ENCODE measurements at places on chromosomes 3 and 15.
A peak's percentile ranks its signal among the peaks of the same experiment; 100 is the strongest.

DNA sequence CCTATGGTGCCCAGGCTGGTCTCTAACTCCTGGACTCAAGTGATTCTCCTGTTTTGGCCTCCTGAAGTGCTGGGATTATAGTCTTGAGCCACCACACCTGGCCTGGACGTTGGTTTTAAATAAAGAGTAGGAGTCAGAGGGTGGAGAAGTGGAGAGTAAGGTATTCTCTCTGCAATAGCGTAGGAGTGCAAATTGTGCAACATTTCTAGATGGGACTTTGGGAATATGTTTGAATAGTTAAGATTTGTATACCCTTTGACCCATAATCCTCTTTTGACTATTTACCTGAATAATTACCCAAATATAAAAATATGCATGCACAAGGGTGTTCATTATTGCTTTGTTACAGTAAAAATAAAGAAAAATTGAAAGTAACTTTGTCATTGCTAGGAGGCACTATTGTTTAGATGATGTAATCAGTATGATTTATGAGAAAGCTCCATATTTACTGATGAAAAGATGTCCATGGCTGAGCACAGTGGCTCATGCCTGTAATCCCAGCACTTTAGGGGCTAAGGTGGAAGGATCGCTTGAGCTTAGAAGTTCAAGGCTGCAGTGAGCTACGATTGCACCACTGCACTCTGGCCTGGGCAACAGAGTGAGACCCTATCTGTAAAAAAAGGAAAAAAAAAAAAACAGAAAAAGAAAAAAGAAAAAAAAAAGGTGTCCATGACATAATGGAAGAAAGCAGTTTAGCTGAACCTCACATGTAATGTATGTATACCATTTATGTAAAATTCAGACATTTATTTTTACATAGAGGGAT lies 15.1 kb upstream of the XYLB start:
- no peak for DNase-seq

- no peak for DNase-seq
These were observed 46.4 kb downstream of the DLEC1 start for GRCh38 chr3:38085311-38085942.

- no peak for DNase-seq
These were observed 406.9 kb downstream of the TIGIT start for GRCh38 chr3:114700637-114701234.

- no peak for DNase-seq
These were observed 38.7 kb upstream of the CCDC50 start for GRCh38 chr3:191290311-191291025.

DNA sequence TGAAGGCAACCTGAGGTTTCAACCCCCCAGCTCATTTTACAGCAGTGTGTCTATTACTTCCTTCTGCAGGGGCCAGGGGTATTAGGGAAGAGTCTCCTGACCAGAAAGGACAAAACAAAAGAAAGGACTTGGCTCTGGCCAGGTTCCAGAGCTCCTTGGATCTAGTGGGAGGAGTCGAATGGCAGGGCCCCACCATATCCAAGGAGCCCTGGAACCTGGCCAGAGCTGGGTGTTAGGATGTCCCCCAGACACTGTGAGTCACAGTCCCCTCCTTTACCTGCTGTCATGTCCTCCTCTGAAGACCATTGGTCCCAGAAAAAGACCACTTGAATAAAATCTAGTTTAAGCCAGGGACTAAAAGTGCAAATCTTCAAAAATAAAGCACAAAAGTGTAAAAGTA lies 113.2 kb downstream of the EEFSEC start:
- no peak for DNase-seq

DNA sequence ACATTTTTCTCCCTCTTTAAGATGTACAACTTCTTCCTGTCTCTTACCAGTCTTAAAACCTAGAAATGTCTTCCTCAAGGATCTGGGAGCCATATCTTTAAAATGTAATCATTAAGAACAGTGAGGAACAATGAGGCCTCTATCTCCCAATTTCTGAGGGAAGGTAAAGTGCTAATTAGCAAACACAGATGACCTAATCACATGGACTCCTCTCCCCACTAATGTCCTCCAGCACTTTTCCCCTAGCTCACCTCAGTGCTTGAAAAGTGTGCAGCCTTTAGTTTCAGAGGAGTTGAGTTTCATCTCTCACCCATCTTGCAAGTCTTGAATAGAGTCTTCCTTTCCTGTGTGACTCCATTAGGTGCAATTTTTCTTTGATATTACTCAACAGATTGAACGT lies 771.0 kb downstream of the PDCD6IP start:
- no peak for DNase-seq

- no peak for DNase-seq
These were observed 125.2 kb upstream of the DPH6 start for GRCh38 chr15:35671197-35671596.

- peak; percentile 79 for DNase-seq
These were observed 4.8 kb downstream of the HES1 start for GRCh38 chr3:194140520-194141414.

GRCh38 chr3:30663533-30664241 lies 57.3 kb downstream of the TGFBR2 start:
- no peak for DNase-seq

- no peak for DNase-seq
These were observed 307.2 kb downstream of the FEZF2 start for GRCh38 chr3:62065985-62066693.

- no peak for DNase-seq
These were observed 619 bp upstream of the CMTM8 start for GRCh38 chr3:32237670-32238452.

DNA sequence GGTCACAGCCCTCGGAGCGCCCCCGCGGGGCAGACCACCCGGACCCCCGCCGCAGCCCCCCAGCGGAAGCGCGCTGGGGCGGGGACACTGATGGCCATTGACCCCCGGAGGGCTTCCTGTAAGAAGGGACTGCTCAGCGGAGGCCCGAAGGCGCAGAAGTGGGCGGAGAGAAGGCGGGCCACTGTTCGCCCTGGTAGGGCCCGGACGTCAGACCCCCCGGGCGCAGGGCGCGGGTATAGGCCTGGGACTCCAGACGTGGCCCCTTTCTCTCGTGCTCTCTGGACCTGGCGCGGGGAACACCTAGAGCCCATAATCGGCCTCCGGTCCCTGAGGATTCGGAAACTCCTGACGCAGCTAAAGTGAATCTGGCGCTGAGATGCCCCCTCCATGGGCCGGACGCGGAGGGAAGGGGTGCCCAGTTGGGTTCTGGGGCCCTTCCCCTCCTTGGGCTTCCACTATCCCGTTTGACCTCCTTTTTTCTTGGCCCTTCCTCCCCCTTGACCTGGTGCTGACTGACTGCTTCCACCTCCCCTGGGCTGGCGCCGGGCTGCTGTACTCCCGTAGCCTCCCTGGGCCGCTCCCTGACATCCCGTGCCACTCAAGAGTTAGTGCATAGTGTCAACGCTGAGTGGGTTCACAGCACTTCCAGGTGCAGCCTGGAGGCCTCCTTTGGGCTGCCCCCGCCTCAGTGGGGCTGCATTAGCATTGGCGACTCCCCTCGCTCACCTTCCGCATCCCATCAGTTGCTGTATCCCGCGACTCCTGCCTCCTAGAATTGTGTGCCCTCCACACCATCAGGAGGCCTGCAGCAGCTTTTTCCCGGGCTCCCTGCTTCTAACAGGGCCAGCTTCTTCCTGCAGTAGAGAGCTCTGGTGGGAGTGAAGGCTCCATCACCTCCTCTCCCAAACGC lies 694 bp downstream of the ABTB1 start:
- DNase-seq: peak; percentile 40

GRCh38 chr15:64749999-64750657 lies 25.3 kb downstream of the RBPMS2 start:
- no peak for DNase-seq

DNA sequence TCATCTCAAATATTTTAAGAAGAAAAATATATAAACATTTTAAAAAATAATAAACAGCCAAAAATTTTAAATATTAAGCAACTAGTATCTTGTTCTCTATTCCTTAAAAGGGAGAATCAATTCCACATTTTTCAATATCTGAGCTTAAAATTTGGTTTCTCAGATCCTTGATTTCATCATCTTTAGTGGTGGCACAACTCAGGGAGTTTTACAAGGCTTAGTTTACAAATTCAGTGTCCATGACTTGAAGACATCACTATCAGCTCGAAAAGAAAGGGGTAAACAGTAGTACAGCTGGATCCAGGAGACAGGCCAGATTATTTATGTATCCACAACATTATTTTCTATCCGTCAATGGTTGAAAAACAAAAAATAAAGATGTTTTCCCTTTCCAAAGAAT lies 11.6 kb downstream of the IGF2BP2 start:
- no peak for DNase-seq

GRCh38 chr15:72866182-72866581 lies 82.6 kb upstream of the ADPGK start:
- no peak for DNase-seq

- DNase-seq: no peak
These were observed 887.3 kb downstream of the NTRK3 start for GRCh38 chr15:87369269-87369668.

DNA sequence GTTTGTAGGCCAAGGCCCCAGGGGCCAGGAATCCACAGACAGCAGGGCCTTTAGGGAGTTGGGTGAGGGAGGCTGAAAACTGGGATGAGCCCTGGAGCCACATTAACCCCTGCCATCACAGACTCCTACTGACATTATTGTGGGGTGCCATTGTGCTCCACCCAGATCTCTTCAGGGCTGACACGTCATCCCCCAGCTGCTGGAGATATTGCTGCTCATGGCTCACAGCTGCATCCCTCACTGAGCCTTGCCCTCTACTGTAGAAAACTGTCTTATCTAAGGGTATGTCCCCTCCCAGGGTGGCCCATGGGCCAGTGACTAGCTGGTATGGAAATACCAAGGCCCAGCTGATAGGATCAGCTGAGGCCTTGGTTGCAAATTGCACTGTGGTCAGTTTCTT lies 87.3 kb upstream of the PRR23C start:
- DNase-seq: no peak

GRCh38 chr15:83322691-83323090 lies 38.2 kb upstream of the BNC1 start:
- DNase-seq: no peak

DNA sequence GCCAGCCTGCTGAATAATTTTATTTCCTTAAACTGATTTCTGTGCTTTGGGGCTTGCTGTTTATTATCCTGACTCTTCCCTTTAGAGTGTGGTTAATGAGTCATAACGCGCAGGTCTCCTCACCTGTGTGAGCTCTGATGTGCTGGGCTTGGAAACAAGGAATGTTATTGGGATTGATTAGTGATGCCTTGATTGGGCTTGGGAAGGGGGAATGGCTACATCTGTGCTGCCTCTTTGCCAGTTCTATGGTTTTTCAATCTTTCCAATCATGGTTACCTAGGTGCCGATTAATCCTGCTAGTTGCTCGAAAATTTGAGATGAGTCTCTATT lies 161.0 kb downstream of the THSD4 start:
- DNase-seq: no peak

- no peak for DNase-seq
These were observed 75.5 kb downstream of the DAPK2 start for GRCh38 chr15:63970621-63971426.

DNA sequence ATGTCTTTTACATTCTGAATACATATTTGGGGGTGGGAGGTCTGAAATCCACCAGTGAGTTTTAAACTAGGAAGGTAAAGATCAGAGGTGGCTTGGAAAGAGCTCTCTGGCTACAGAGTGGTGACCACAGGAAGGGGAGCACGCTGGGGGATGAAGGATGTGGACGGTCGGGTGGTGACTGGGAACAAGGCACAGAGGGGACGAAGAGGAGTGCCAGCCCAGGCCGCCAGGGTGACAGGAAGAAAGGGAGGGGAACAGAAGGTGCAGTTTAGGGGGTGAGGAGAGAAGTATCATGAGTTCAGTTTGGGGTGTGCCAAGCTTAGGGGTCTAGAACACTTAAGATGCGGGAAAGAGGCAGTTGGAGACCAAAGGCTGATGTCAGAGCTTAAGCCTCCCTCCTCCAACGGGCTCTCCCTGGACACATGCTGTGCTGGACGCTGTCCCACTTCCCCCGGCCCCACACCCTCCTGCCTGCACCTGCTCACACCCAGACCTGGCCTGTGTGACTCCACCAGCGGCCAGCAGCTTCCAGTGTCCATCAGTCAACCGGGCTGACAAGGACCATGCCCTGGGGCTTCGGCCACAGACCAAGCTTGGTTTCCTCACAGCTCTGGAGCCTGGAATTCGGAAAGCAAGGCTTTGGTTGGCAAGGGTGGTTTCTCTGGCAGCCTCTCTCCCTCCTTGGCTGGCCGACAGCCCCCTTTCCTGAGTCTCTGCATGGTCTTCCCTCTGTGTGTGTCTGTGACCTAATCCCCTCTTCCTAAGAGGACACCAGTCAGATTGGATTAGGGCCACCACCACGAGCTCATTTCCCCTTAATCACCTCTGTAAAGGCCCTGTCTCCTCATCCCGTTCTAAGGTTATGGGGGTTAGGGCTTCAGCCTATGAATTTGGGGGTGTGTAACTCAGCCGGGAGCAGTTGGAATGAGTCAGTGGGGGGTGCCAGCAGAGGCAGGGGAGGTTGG lies 120.4 kb upstream of the IQSEC1 start:
- no peak for DNase-seq

DNA sequence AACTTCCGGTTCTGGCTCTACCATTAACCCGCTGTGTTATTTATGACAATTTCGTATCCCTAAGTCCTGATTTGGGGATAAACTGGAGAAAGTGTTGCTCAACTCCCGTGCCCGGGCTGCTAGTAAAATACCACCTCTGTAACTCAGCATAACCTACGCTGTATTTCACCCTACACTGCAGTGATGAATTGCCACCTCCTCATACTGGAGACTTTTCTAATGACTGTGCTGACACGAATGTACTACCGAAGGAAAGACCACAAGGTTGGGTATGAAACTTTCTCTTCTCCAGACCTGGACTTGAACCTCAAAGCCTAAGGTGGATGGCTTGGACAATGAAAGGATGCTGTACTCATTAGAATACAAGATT lies 16.5 kb downstream of the SLC51A start:
- DNase-seq: no peak

DNA sequence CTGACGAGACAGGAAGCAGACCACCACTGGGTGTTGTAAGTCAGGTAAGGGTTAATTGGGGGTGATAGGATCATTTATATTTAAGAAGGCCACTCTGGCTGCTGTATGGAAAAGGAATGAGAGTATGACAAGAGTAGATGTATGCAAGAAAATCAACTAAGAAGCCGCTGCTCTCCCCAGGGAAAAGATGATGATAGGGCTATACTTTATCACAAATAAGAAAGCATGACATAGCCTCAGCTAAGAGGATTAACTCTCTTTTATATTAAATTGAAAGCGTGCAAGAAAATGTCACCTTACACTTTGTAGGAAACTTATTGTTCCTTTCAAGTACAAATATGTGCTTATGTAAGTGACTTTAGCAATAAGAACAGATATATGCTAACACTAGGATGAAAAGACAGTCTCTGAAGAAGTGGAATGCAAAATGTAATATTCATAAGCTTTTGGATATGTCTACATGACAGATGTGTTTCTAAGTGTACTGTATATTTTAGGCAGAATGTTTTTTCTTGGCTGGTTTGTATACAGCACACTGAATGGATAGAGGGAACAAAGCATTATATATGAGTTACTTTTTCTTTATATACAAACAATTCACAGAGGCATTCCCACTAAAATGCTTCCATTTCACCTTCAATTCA lies 8.7 kb upstream of the NDUFB4 start:
- DNase-seq: no peak

GRCh38 chr3:70250492-70250891 lies 61.9 kb downstream of the MDFIC2 start:
- DNase-seq: no peak

- no peak for DNase-seq
These were observed 15.0 kb downstream of the CEP152 start for GRCh38 chr15:48795901-48796300.

All from NCI-H345 (cell line).